ENCODE measurements at places on chromosomes 6 and 20.

- no peak for DNase-seq
Observed at GRCh38 chr6:112557435-112557834, 210.3 kb downstream of the RFPL4B start.

GRCh38 chr20:37968841-37969401 lies 64.3 kb downstream of the TTI1 start:
- DNase-seq = no peak

DNA sequence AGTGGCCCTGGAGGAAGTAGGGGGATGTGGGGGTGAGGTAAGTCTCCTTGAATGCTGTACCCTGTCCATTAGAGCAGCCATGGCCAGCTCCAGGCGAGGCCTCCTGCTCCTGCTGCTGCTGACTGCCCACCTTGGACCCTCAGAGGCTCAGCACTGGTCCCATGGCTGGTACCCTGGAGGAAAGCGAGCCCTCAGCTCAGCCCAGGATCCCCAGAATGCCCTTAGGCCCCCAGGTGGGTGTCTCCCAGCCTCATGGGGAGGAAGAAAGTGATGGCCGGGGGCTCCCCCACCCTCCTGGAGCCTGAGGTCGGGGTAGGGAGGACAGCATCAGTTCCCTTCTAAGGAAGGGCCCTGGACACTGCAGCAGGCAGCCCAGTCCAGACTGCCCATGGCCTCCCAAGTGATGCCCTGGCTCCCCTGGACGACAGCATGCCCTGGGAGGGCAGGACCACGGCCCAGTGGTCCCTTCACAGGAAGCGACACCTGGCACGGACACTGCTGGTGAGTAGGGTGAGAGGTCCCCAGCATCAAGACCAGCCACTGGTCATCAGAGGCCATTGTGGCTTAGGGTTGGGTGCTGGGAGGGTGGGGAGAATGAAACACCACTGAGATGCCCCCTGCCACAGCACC lies 1.0 kb downstream of the GNRH2 start:
- no peak for DNase-seq

DNA sequence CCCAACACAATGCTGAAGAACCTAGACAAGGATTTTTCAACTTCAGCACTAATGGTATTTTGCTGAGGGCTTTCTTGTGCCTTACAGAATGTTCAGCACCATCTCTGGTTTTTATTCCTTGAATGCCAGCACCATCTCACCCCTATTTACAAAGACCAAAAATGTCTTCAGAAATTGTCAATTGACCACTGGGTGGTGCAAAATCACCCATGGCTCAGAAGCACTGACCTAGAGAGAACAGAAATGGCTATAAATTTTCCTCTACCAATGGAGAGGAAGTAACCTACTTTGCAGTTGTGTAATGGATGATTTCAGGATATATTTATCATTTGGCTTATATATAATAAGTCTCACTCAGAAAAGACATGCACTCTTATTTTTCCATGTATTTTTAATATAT lies 431.0 kb upstream of the IRAK1BP1 start:
- DNase-seq = peak; percentile 13

GRCh38 chr20:44495257-44495656 lies 19.6 kb downstream of the TTPAL start:
- DNase-seq = peak; percentile 47

All from GM04504 (cell line).